ENCODE measurements at places on chromosomes 7 and 10.

- DNase-seq: no peak
Observed at GRCh38 chr7:15209429-15209828, 306.9 kb upstream of the DGKB start.

- no peak for DNase-seq
Observed at GRCh38 chr10:103980288-103980906, 13.5 kb downstream of the SLK start.

DNA sequence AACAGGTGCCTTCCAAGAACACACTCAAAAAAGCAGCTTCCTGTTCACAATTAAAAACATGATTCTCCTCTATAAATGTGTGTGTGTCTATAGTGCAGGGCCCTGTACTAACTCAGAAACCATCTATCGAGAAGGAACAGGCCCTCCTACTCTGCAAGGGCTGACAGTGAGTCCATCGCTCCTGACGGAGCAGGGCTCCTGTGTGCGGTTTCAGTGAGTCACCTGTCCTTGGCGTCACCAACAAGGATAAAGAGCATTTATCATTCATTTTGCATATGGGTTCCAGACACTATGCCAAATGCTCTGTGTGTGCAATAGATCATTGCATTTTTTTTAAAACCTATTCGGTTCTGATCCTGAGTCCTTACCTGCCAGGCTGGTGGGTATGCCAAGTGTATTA lies 63.7 kb downstream of the TACC2 start:
- DNase-seq: peak; percentile 14

GRCh38 chr10:85402541-85402940 lies 964.1 kb downstream of the GRID1 start:
- DNase-seq: no peak

- DNase-seq: no peak
Observed at GRCh38 chr7:36591636-36592035, 132.7 kb downstream of the AOAH start.

- no peak for DNase-seq
Observed at GRCh38 chr10:61487506-61487905, 34.3 kb upstream of the TMEM26 start.
